Activated CD4-positive, alpha-beta T cell treated with anti-CD3 and anti-CD28 coated beads, Interleukin-2, amount 10 ng/mL, durations not matched to agents 24 days and 14 days (primary cell): ENCODE measurements at places on chromosomes 7 and 10. TPM values are rescaled to one million over a fixed set of nuclear protein-coding genes. Genes with fewer than 3 reads are reported as not detected.

KAZALD1 gene
- total RNA-seq = 0.78 and 0.79 TPM in 2 replicates

ASAH2B gene
- total RNA-seq = 2.7 and 4.5 TPM in 2 replicates

IL6 gene
- total RNA-seq = 0.35 and 0.64 TPM in 2 replicates

ZNF277 gene
- total RNA-seq = 10.1 and 13.7 TPM in 2 replicates

PLCE1 gene
- not detected in 2 replicates for total RNA-seq

ADCY1 gene
- total RNA-seq = 1.5 and 2.8 TPM in 2 replicates

GSAP gene
- total RNA-seq = 2.1 and 2.8 TPM in 2 replicates

MAGI2 gene
- 0.12 TPM in 2 replicates for total RNA-seq

SPRN gene
- not detected in 2 replicates for total RNA-seq

SPDYE11 gene
- total RNA-seq = not detected in 2 replicates

ZPBP gene
- not detected in 2 replicates for total RNA-seq

SCART1 gene
- 0.76 and 0.77 TPM in 2 replicates for total RNA-seq

SMKR1 gene
- total RNA-seq = 5.9 and 6.1 TPM in 2 replicates

LIPK gene
- not detected in 2 replicates for total RNA-seq

NCAPG2 gene
- 94.6 and 96.3 TPM in 2 replicates for total RNA-seq
